ENCODE measurements at places on chromosomes 4 and X.

DNA sequence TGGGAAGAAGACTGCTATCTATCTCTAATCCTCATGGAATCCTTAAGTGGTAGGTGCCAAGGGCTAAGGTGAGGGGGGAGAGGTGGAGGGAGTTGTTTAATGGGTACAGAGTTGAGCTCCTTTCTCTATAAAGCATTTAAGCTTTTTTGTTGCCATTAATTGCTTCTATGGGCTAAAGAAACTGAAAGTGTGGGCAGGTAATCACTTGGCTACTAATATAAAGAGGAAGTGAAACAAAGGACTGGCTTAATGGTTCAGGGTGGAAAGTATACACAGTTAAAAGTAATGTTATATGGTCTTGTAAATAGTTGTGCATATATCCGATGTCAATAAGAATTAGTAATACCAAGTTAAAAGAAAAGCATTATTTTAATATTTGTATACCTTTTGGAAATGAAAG is 83.9 kb downstream of the POLA1 start:
- no peak for DNase-seq

GRCh38 chrX:96615448-96615847 is 69.2 kb upstream of the DIAPH2 start:
- no peak for DNase-seq

- no peak for DNase-seq
These were observed 232.1 kb upstream of the ARSJ start for GRCh38 chr4:114211556-114211955.

- no peak for DNase-seq
These were observed 21.6 kb downstream of the CCNG2 start for GRCh38 chr4:77178560-77178959.

- no peak for DNase-seq
These were observed 9.8 kb downstream of the TSPAN5 start for GRCh38 chr4:98648602-98649001.

GRCh38 chrX:49921109-49921508 is 1.3 kb upstream of the CLCN5 start:
- DNase-seq, result no peak
